HuH-7.5 (cell line): ENCODE measurements at places on chromosomes 13 and 19.

DNA sequence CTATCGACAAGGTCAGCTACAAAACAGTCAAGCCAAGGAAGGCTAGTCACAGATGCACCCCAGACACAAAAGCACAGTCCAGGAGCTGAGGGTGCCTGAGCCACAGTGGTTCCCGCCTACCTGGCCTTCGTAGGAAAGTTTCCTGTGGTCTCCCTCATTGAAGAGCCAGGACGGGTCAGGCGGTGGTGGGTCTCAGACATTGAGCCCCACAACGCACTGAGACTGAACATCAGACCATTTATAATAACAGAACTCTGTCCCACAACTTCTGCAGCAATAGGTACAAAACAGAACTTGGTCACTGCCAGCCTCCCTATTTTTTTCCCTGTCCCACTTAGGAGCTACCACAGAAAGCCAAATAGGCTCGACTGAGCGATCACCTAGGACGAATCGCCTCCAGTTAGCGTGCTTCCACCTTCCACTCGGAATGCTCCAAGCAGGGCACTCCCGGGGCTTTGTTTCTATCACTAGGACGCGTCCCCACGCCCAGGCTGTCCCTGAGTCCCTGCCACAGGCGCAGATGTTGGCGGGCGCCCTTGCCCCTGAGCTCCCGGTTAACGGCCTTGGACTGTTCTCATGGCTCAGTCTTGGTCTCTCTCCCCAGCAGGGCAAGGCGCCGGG lies 640 bp upstream of the ZNF544 start:
- DNase-seq = peak; percentile 48

DNA sequence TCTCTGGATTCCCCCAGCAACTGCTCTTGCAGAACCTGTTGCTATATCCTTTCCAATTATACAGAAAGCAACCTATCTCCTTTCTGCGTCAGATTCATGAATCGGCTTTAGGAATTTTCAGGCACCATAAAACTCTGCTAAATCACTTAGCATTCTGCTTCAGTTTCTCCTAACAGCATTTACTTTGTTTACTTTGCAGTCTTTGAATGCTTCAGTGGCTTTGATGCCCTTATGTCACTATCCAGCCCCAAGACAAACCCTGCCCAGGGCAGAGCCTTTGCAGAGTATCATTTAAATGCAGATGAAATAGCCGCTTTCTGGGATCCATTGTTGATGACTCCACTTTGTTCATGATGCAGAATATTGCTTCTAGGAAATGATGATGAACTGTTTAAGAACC lies 43.1 kb downstream of the SLITRK1 start:
- DNase-seq = no peak

DNA sequence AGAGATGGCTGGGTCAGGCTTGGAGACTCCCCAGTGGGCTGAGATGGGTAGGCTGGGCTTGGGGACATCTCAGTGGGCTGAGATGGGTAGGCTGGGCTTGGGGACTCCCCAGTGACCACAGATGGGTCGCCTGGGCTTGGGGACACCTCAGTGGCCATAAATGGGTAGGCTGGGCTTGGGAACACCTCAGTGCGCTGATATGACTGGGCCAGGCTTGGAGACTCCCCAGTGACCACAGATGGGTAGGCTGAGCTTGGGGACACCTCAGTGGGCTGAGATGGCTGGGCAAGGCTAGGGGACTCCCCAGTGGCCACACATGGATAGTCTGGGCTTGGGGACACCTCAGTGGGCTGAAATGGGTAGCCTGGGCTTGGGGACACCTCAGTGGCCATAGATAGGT lies 12.8 kb downstream of the IQCN start:
- no peak for DNase-seq

DNA sequence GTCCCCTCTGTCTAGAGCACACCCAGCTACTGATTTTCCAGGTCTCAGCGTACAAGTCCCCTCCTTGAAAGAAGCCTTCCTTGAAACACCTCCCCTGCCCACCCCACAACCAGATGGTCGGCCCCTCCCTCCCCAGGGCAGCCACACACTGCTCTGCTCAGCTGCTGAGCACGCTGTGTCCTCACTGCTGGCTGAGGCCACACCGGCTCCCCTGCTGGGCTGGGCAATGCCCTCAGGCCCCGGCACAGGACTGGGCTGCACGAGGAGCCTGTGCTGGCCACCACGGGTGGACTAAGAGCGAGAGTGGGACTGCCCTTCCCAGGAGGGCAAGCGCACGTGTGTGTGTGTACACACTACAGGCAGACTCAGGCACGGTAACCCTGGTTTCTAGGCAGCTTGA lies 11.8 kb upstream of the RSPH6A start:
- no peak for DNase-seq

- no peak for DNase-seq
Observed at GRCh38 chr19:8426283-8426682, 13.2 kb downstream of the MARCHF2 start.

DNA sequence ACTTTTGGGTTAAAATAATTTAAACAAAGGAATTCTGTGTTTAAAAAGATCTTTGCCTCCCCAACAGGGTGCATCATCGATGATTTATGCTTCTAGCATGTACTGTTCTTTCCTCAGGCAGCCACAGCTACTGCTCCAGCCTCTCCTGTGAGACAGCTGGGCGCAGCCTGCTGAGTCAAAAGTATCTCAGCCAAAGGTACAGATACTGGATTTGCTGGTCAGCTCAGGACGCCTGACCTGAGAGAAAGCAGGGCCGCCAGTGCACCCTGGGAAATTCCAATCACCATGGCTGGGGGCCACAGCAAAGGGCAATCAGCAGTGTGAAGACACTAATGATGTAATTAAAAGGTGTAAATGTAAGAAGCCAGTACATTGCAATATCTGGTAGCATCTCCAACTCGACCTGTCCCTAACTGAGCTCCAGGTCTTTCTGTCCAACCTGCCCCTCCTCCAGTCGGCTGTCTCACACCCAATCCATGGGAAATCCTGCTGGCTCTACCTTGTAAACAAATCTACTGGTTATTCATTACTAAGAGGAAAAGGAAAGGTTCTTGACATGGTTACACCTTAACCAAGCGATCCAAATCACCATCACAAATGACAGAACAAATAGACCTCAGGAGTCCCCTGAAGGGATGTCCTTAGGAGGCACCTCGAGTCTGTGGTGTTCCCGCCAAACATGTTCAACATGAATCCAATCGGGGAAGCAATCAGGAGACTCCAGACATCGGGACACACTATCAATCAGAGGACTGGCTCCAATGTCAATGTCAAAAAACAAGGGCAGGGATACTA lies 7.3 kb downstream of the OPA3 start:
- DNase-seq = peak; percentile 66

DNA sequence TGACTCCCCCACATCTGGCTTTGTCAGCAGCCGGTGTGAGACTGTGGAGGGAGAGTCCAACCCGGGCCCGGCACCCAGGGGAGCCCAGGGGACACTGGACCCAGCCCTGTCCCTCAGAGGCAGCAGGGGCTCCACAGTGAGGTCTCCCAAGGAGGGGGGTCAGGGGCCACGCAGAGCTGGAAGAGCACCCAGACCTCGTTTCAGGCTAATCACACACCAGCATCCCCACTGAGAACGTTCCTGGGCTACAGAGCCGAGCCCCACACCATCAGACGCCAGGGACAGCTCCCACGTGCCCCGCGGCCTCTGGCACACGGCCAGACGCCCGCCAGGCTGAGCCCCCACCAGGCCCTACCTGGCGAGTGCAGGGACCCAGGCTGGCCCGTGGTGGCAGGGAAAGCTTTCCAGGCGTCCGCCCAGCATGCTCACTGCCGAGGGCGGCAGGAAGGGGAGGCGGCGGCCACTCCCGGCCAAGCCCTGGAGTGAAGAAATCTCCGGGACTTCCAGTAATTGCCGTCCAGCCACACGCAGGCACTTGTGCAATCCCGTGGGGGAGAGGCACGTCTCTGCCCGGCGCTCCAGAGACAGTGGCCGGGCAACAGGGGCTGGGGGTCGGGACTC lies 19.2 kb downstream of the SBNO2 start:
- DNase-seq = peak; percentile 99

- DNase-seq = no peak
Observed at GRCh38 chr19:37929355-37929923, 22.4 kb downstream of the SIPA1L3 start.

DNA sequence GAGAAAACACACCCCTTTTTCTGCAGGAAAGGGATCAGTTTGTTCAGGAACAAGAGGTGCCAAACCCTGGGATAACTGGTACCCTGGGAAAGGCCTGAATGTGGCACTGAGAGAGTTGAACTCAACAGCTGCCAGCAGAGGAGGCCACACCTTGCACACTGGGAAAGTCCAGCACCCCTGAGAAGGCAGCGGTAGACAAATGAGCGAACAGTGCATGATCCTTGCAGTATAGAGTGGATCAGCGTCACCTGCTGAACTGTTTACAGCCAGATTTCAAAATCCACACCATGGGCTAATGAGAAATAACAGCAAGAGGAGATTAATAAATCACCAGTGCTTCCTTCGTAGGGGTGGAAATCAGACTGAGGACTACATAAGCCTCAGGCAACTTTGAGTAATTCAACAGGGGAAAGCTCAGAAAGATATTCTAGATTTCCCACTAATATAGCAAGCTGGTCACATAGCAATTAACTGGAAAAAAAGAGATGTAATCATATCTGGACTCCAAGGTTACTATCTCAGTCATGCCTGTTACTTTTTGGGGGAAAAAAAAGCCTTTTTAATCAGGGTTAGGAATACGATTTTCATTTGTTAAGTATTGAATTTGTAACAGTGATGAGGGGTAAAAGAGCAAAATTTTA lies 52.0 kb downstream of the DCT start:
- no peak for DNase-seq
